Activated T-cell treated with anti-CD3 and anti-CD28 coated beads for 24 hours (primary cell): ENCODE measurements at places on chromosomes 5 and 9.

DNA sequence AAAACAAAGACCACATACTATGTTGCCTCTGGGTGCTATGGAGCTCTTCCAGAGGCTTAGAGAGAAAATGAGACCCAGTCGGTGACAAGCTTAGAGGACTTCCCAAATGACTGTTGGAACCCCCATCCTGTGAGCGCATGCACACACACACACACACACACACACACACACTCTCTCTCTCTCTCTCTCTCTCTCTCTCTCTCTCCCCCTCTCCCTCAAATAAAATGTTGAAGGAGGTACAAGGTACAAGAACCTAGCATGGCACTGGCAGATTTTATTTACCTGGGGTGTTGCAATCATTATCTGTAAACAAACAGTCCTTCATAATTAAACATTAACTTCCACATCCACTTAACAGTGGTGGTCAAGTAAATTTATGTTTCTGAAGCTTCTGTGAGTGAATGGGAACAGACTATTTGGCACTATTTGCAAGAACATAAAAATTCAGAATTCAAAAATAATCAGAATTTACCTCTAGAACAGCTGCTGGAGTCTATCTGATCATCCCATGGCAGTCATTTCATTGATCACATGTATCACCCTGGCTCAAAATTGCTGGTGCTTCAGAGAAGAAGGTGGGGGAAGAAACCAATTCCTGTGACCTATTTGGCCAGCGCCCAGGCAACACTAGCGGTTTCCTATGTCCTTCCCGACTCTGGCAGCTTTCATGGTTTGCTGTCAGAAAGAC is 24.9 kb downstream of the TRPM3 start:
- DNase-seq, result no peak

- no peak for DNase-seq
These were observed 46.5 kb upstream of the MCTP1 start for GRCh38 chr5:95331358-95331757.

DNA sequence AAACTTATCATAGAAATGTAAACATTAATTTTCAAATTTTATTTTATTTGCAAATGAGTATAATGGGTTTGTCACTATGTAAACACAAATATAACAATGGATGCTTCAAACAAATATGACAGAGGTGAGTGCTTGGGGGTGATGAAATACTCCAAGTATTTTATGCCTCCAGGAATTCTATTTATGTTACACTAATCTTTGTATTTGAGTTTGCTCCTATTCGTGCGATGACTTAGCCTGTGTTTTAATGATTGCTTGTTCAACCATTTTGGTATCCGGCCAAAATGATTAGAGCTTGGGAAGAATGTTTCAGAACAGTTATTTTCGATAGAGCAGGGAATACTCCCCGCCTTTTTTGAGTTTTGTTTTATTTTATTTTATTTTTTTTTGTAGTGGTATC is 5.0 kb downstream of the DMRT2 start:
- no peak for DNase-seq

- DNase-seq, result no peak
These were observed 130.4 kb upstream of the POC5 start for GRCh38 chr5:75847561-75848021.

- peak; percentile 2 for DNase-seq
These were observed 66.4 kb upstream of the FER start for GRCh38 chr5:108681079-108681921.

GRCh38 chr5:98428806-98429205 is 344.7 kb upstream of the RGMB start:
- DNase-seq, result no peak

- no peak for DNase-seq
These were observed 4.5 kb downstream of the ELAVL2 start for GRCh38 chr9:23821375-23822181.

DNA sequence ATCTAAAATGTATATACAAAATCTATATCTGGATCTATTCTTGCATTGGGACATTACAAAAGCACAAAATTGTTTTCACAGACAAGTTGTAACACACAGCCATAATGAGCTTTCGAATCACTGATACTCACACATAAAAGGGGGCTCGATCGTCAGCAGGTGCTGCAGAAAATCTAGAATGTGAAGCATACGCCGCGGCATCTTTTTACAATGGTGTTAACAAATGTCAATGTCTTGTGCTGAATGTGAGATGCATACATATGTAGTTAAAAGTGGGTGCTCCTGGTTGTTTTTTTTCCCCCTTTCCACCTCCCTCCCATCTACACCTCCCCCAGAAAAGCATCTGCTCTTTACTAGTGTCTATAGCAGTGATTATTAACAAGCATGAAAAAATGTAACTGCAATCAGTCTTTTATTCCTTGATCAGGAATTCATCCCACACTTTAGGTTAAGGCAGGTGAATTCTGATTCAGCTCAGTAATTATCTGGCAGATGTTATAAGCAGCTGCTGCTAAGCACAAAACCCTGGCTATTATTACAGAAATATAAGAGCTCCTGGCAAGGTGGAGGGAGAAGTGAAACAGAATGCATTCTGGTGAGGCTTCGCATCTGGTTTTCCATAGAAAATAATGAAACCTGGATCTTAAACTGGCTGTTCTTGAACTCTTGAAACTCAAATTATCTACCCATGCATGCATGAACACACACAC is 114.1 kb downstream of the MPDZ start:
- DNase-seq, result no peak

- DNase-seq, result no peak
These were observed 731.0 kb downstream of the PRELID2 start for GRCh38 chr5:145104106-145104505.

- peak; percentile 57 for DNase-seq
These were observed 937 bp upstream of the SLC26A2 start for GRCh38 chr5:149959406-149960236.

DNA sequence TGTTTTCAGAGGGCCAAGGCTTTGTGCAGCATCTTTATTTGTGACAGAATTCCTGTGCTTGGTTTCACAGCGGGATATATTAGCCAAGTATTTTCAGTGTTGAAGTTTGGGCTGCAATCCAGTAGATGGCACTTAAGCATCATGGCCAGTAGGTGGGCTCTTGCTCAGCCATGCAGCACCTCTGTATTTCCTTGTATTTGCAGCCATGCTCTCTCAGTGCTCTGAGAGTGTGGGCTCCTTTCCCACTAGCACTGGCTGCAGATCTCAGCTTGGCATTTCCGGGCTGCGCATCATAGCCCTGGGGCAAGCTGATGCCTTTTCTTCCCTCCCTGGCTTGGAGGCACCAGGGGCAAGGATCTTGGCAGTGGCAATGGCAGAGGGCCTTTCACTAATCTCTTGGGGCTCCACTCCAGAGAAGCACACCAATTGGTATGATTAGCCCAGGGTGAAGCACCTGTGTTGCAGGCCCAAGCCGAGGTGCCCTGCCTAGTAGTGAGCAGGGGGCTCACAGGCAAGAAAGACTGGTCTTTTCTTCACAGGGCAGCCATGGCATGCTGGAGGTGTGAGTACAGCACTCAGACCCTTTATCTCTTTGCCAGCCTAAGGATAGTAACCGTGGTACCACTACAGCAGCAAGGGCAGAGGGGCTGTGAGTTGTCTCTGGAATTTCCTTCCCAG is 48.3 kb downstream of the SLCO6A1 start:
- no peak for DNase-seq

- DNase-seq, result no peak
These were observed 338.1 kb upstream of the SMC2 start for GRCh38 chr9:103755986-103756385.

DNA sequence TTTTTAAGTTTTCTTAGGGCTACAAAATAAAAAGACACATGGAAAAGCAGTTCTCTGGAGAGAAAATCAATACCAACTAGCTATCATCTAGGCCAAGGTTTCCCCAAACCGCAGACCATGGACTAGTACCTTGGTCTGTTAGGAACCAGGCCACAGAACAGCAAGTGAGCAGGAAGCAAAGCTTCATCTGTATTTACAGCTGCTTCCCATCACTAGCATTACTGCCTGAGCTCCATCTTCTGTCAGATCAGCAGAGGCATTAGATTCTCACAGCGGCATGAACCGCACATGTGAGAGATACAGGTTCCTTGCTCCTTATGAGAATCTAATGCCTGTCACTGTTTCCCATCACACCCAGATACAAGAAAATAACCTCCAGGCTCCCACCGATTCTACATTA is 1907.6 kb upstream of the ACO1 start:
- no peak for DNase-seq

DNA sequence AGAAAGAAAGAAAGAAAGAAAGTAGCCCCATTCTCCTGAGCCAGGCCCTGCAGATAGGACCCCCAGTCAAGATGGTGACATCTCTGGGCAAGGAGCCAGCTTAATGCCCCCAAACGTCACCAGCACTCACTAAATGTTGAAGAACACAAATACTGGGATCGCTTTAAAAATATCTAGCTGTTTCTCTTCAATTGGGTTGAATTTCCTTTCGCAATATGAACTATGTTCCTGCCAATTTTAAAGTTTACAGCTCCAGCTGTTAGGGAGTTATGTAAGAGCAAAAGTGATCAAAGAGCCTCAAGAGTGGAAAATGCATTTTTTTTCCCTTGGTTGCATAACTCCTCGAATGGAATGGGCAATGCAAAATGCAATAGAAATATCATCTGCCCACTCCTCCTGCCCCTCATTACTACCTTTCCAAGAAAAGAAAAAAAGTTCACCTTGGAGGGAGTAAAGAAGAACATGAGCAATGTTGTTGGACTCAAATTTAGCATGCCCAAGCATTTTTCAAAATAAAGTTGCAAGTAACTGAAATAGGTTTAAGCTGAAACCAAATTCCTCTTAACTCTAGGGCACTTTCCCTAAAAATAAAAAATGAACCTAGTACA is 244.2 kb upstream of the PIK3R1 start:
- DNase-seq, result no peak

DNA sequence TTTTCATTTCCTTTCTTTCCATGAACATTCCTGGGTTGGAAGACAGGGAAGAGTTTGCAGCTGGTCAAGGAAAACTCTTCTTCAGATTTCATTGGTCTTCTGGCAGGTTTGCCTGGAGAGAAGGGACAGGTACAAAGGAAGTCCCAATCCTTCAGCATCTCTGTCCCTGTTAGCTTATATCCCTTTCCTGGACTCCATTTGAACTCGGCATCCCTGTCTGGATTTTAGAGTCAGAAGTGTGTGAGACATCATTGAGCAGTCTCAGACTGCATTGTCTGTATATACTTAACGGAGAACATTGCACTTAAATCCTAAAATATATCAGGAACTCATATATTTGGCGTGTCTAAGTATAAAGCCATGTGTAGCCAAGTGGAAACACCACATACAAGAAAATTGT is 54.9 kb downstream of the ADGRV1 start:
- DNase-seq, result no peak

GRCh38 chr5:129917224-129917623 is 13.0 kb downstream of the CHSY3 start:
- DNase-seq, result no peak

- DNase-seq, result no peak
These were observed 2123.7 kb upstream of the C9orf72 start for GRCh38 chr9:29697011-29697410.

DNA sequence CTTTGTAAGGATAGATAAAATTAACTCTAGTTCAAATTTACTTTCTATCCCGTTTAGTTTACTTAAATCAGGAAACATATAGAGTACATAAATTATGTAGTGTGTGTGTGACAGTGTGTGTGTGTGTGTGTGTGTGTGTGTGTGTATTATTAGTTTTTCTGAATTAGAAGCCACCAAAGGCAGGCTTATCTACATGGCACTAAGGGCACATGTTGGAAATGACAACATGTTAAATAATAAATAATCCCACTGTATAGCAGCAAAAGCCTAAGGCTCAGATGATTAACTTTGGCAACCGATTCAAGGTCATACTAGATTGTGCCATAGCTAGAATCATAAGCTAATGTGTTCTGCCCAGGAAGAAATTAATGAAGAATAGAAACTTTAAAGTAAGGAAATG is 54.6 kb downstream of the MEGF9 start:
- DNase-seq, result no peak

DNA sequence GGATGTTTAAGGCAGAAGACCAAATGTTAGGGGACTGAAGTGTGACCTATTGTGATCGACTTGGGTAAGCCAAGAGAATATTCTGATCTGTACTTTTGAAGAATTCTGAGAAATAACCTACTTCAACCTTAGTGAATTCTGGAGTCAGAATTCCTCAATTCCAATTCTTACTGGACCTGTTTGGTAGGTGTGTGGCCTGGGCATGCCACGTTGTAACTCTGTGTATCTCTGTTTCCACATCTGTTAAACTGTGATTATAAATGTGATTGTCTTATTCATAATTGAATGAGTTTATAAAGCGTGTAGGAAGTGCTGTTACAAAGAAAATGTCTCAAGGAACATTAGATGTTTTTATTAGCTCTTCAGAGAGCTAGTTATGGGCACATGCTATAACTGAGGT is 64.5 kb downstream of the TUSC1 start:
- DNase-seq, result no peak

GRCh38 chr5:80010754-80011392 is 19.8 kb upstream of the MTX3 start:
- no peak for DNase-seq

- DNase-seq, result peak; percentile 26
These were observed 1.7 kb downstream of the ADAMTS16 start for GRCh38 chr5:5141625-5142525.

- peak; percentile 48 for DNase-seq
These were observed 89.2 kb downstream of the SEMA4D start for GRCh38 chr9:89408628-89409101.

DNA sequence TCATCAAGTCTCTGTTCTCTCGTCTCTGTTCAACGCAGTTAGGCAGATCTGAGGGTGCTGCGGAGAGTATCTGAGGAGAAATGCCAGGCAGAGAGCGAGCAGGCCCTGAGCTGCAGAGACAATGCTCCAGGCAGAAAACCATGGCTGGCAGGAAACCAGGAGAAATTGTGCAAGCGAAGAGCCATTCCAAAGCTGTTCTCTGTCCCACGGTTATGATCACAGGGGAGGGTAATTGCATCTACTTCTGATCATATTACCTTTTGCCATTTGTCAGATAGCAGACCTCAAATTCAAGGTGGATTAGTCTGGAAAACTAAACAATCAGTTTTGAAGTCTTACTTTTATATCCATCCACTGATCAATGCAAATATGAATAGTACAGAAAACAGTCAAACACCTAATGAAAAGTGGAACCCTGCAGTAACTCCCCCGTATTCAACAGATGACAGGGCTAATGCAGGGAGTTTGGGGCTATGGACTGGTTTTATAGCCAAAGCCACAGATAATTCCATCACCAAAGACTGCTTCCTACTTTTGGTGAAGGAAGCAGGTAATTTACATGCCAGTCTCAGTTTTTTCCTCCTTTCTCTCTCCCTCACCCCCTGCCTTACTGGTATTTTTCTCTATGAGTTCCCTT is 228.0 kb downstream of the DCP2 start:
- DNase-seq, result no peak

- no peak for DNase-seq
These were observed 40.7 kb downstream of the LHFPL2 start for GRCh38 chr5:78607864-78608263.

DNA sequence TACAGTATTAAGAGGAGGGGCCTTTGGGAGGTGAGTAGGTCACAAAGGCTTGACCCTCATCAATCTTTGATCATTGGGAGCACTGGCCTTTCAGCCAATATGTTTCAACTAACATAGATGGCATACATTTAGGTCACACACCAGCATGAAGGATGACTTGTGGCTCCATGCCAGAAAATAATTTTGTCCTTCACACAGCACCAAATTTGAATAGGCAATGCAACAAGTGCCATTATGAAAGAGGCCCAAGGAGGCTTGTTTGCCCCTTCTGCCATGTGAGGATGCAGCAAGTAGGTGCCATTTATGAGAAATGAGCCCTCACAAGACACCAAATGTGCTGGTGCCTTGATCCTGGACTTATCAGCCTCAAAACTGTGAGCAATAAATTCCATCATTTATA is 81.1 kb downstream of the JAKMIP2 start:
- DNase-seq, result no peak
